SW 1271 (cell line): ENCODE measurements at places on chromosomes 2 and 18.

DNA sequence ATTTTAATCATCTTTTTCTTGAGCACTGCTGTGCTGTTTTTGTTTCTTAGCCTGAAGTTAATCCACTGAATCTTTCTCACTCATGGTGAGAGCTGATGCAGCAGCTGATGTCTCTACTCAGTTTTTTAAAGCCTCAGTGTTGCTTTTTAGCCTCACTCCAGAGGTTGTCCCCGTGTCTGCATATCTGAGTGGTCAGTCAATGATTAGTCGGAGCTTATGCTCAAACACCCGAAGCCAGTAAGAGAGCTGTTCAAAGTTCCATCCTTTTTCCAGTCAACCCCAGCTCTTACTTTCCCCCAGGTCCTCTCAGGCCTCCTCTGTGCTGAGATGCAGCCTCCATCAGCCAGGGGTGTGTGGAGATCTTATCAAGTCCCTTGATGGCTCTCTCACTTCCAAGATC lies 81.1 kb downstream of the MBOAT2 start:
- no peak for DNase-seq

- no peak for DNase-seq
These were observed 22.8 kb downstream of the CRACDL start for GRCh38 chr2:98912957-98913915.

DNA sequence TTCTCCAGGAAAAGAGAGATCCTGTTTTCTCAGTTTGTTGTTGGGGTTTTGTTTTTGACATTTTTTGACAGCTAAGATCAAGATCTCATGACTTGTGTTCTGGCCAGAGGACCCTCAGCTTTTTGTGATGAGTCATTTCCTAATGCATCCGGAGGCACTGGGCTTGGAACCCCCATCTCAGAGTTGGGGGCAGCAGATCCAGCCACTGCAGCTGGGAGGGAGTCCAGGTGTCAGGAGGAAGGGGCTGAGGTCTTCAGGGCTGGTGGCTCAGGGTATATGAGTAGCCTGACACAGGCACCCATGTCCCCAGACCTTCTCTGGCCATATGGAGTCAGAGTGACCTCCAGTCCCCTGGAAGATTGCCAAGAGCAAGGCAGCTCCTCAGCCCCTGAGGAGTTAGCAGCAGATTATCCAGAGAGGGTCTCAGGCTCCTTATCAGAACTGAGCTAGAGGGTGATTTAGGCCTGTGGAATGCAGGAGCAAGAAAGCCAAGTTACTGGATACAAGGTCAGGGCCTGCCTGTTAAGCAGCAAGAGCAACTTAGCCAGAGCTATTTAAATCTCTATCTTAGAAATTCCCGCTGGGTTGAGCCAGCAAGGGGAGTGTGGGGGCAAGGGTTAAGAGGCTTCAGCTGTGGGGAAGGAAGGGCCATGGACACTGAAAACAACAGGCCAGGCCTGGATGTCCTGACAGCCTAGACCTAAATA lies 62.4 kb downstream of the TANC1 start:
- DNase-seq = no peak

- DNase-seq = no peak
These were observed 2.0 kb upstream of the BOLA3 start for GRCh38 chr2:74149570-74150319.
